ENCODE measurements at places on chromosomes 1 and 21.

DNA sequence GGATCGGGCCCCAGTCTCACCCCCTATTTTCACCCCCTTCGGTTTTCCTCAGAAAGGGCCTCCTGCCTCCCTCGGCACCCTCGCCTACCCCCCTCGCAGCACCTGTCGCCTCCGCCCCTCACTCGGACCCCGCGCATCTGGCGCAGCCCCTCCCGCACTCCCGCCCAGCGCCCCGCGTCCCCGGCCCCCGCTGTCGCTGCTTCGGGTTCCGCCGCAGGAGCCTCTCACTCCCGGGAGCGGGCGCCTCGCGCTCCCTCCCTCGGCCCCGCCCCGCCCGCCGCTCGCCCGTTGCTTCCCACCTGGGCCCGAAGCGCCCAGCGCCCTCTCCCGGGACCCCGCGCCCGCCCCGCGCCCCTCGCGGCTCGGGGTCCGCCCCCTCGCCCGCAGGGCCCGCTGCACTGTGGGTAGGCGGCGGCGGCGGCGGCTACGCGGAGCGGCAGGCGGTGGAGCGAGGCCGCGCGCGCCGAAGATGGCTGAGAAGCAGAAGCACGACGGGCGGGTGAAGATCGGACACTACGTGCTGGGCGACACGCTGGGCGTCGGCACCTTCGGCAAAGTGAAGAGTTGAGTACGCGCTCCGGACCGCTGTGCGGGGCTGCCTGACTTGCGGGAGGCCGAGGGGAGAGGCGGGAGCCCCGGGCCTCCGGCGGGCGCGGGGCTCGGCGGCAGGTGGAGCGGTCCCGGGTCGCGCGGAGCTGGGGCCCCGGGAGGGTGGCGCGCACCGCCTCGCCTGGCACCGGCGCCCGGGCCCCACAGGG lies at the start of gene PRKAA2:
Gene PRKAA2, plus strand, starts transcription at position 396 of the 758 bp plus-strand sequence. Its CDS starts 74 bp downstream, at position 470.
- no peak for DNase-seq

GRCh38 chr1:3504822-3505153 lies 50.3 kb downstream of the ARHGEF16 start:
- DNase-seq, result no peak

- no peak for DNase-seq
Measured at GRCh38 chr1:8285965-8286364, 31.9 kb upstream of the SLC45A1 start.

GRCh38 chr1:228101994-228102790 lies 933 bp downstream of the C1orf35 start:
- DNase-seq, result peak; percentile 73

GRCh38 chr1:38783640-38784229 lies 75.8 kb downstream of the RRAGC start:
- no peak for DNase-seq

- DNase-seq, result no peak
Measured at GRCh38 chr1:196557797-196558196, 50.4 kb downstream of the KCNT2 start.

- DNase-seq, result peak; percentile 26
Measured at GRCh38 chr1:46246548-46247435, 771 bp upstream of the RAD54L start.

- DNase-seq, result no peak
Measured at GRCh38 chr1:180143359-180143758, 11.3 kb upstream of the QSOX1 start.

- DNase-seq, result no peak
Measured at GRCh38 chr1:158093376-158093775, 87.3 kb upstream of the CD1D start.

DNA sequence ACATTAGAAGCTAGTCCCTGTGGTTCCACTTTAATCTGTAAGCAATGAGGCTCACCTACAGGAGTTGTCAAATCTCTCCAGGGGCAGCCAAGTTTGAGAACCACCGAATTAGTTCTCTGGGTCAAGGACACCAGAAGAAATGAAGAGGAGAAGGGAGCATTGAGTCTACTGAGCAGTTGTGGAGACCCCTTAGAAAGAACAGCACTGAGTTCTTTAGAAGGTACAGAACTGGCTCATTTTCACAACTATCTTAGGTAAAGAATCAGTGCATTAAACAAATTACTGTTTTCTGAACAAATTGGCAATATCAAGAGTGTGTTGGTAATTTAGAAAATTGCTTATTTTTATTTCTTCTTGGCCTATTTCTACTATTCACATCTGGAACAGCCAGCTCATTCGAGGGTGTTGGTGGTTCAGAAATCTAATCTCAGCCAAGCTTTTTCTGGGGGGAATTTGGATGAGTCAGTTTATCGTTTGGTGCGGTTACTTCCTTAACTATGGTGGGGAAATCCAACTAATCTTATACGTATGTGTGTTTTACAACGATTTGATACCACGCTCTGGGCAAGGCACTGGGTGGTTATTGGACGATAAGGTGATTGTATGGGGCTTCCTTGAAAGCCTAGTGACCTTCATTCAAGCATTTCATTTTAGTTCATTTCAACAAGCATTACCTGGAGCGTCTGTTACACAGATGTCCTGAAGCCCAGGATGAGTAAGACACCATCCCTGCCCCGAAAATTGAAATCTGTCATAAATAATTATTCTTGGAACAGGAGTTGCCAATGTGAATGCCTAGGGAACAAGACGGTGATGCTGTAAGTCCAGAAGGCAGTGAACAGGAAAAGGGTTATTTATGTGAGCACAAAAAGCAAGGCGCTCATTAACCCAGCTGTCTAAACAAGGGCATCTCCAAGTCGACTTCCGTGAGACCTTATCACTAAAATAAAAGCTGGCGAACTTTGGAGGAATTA lies 52.0 kb upstream of the TMPRSS2 start:
- no peak for DNase-seq

DNA sequence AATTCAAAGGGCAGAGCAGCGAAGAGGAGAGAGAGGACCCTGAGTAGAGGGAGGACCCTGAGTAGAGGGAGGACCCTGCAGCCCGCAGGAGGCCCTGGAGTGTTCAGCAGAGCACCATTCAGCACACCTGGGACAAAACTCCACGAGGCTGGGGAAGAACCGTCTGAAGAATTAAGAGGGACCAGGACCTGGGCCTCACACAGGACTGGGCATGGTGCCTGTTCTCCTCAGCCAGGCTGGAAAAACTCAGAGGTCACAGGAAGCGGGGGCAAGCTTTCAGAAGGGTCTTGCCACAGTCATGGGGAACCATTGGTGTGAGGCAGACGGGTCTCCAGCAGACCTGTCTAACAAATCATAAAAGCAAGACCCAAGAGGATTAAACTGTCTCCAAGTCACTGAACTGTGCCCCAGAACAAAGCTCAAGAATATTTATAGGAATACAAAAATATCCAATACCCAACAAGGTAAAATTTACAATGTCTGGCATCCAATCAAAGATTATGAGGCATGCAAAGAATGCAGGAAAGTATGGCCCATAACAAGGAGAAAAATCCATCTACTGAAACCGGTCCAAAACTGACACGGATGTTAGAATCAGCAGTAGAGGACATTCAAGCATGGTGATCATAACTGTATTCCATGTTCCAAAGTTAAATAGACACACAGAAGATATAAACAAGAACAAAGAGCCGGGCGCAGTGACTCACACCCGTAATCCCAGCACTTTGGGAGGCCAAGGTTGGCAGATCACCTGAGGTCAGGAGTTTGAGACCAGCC lies 30.6 kb downstream of the MORN1 start:
- no peak for DNase-seq

DNA sequence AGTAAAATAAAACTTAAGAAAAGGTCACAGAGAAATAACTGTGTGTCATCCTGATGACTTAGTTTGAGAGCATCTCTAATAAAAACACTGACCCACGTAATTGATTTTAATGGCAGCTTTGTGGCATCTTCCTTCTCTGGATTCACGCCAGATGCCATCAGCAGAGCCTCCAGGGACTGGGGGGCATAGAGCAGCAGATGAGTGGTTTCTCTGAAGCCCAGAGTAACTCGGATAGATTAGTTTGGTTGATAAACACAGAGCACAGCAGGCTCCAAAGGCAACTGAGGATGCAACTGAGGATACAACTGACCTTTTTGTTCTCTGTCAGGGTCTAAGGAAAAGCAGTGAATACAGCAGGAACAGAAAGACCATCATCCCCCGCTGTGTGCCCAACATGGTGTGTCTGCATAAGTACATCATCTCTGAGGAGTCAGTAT lies 180.8 kb downstream of the RPS6KC1 start:
- no peak for DNase-seq

GRCh38 chr1:221815660-221816059 lies 73.8 kb upstream of the DUSP10 start:
- no peak for DNase-seq

DNA sequence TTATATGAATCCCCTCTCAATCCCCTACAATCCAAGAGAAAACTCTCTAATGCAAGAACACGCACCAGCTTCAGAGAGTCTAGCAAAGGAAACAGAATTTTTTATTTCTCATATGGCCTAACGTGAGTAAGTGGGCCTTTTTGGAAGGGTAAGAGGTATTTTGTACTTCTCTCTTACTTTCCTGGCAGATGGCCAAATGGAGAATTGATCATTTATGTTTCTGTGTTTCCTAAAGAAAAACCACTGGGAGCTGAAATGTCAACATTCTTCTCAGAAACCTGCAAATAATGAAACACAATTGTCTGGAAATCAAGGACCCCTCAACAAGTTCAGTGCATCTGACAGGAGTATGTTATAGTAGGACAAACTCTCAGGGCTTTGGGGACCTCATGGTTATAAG lies 176.4 kb upstream of the C8B start:
- DNase-seq, result no peak

DNA sequence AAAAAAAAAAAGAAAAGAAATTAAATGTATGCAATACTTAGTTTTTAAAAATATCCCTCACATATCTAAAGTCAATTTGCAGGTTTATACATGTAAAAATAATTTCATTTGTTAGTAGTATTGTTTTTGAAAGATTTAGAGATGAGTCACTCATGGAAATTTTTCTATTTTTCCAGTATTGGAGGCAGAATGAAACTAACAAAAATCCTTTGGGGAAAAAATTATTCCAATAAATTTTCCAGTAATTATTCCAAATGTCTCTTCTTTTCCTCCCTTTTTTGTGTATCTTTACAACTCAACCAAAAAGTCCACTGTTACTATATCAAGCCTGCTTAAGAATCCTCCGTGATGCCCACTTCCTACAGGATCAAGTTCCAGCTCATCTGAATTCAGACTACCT lies 29.9 kb downstream of the MPZL1 start:
- no peak for DNase-seq

GRCh38 chr1:2930913-2931723 lies 90.1 kb upstream of the ACTRT2 start:
- DNase-seq, result no peak

DNA sequence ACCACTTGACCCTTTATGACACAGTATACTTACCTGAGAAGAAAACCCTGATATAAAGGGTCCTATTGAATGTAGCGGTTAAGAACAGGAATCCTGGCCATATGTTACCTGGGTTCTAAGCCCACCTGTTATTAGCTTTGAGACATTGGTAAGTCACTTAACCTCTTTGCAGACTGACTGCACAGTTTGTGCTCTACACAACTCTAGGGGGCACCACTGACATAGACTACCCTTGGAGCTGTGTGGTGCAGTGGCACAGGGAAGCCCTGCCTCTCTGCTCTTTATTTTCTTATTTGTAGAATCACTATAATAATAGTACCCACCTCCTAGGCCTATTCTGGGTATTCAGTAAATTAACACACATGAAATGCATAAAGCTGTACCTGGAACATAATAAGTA lies 165.6 kb downstream of the C1orf94 start:
- no peak for DNase-seq

DNA sequence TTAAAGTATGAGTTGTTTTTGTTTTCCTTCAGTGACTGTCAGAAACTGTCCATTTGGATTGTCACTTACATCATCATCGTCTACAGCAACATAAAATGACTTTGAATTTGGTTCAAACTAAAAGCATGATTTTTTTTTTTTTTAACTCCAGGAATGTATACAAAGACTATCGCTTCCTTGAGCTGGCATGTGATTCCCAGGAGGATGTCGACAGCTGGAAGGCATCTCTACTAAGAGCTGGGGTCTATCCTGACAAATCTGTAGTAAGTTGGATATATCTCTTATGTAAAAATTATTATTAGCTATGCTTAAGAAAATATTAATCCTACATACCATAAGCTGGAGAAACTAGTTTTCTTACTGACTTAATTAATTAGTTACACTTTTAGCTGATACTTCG lies 111.9 kb upstream of the C1orf105 start:
- DNase-seq, result no peak

DNA sequence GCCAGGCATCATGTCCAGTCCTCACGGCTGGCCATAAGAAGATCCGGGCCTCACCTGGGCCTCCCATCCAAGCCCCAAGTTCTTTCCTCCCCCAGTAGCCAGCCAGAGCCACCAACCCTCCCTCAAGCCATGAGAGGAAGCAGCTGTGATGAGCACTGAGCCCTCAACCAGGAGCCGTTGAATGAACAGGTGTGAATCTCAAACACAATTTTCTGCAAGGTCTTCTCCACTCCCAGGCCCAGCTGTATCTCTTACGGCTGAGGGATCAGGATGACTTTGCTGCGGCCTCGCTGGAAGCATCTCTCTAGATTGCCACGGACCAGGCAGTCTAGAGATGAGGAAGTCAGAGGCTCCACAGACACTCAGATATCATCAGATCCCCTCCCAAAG lies 9.8 kb upstream of the CLDN14 start:
- no peak for DNase-seq

DNA sequence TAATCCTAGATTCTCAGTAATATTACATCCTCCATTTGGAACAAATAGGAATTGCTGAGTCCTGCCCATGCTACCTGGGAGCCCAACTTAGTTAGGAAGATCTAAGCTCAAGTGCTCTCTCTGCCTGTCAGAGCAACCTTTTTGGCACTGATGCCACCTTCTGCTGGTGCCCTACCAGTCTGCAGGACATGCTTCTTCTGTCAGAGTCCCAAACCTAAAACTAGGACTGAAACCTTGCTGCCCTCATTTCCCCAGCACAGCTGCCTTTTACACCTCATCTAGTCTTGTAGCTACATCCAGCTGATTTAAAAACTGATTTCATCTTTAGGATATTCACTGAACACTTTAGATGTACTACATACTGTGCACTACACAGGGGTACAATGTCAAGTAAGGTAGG lies 118.7 kb downstream of the LYPLAL1 start:
- no peak for DNase-seq

- DNase-seq, result no peak
Measured at GRCh38 chr1:153253693-153254092, 5.8 kb upstream of the LORICRIN start.

GRCh38 chr1:166036092-166036491 lies 130.7 kb downstream of the FAM78B start:
- no peak for DNase-seq

GRCh38 chr1:20552728-20553445 lies 514 bp downstream of the FAM43B start:
- DNase-seq, result no peak

GRCh38 chr1:152461544-152461943 lies 47.5 kb upstream of the CRNN start:
- DNase-seq, result peak; percentile 79

GRCh38 chr1:153578490-153578889 lies 12.8 kb upstream of the S100A2 start:
- DNase-seq, result no peak

- DNase-seq, result no peak
Measured at GRCh38 chr1:18571275-18571674, 59.4 kb upstream of the PAX7 start.

DNA sequence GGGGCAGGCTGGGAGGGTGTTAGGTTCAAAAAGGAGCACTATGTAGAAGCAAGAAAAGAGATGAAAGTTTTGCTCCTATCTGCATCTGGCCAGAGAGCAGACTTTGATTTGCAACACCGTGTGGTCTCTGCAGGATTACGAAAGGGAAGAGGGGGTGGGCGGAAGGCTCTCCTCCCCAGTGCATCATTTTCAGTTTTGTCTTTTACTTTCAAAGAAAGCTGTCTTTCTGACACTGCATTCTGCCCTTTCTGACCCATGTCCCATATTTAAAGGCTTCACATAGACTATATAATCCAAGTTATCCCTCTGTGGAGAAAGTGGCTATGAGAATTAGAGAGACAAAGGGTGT lies 126.5 kb downstream of the RHOU start:
- no peak for DNase-seq

Data from CD4-positive, alpha-beta T cell treated with Interleukin-4 for 1 hour (primary cell).